ENCODE measurements at places on chromosomes 3 and 15.

GRCh38 chr3:23183731-23184130, 19.4 kb upstream of the UBE2E2 start:
- H3K4me1 ChIP-seq: no peaks in the 10 kb centered on the region
- H3K27me3 ChIP-seq: no peaks in the 10 kb centered on the region
- H3K36me3 ChIP-seq: no peaks in the 10 kb centered on the region
- DNase-seq: peak; percentile 64
- H3K4me3 ChIP-seq: no peak overlapping the region

DNA sequence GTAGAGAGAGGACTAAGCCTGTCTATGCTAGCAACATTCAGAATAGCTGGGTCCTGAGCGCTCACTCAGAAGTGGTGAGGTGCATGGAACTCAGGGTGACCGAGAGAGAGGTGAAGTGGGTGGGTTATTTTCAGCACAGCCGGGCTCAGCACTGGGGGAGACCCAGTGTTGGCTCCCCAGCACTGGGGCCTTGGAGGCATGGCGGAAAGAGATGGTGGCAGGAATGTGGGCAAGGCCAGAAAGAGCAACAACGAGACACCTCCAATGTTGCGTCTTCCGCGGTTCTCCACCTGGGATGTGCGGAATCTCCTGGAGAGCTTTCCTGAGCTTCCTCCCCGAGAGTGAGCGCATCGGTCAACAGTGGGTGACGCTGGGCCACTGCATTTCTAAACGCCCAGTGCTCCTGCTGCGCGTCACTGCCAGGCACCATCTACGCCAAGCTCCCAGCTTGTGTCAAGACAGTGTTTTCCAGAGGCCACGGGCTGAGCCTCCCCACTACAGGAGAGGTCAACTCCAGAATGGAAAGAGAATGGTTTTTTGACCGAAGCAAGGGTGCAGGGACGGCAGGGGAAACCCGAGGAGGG, 148.4 kb downstream of the ADAMTS17 start:
- H3K4me3 ChIP-seq: no peak overlapping the region
- H3K4me1 ChIP-seq: no peaks in the 10 kb centered on the region
- no peak for DNase-seq
- no peaks in the 10 kb centered on the region for H3K27me3 ChIP-seq
- H3K27ac ChIP-seq: no peak overlapping the region

DNA sequence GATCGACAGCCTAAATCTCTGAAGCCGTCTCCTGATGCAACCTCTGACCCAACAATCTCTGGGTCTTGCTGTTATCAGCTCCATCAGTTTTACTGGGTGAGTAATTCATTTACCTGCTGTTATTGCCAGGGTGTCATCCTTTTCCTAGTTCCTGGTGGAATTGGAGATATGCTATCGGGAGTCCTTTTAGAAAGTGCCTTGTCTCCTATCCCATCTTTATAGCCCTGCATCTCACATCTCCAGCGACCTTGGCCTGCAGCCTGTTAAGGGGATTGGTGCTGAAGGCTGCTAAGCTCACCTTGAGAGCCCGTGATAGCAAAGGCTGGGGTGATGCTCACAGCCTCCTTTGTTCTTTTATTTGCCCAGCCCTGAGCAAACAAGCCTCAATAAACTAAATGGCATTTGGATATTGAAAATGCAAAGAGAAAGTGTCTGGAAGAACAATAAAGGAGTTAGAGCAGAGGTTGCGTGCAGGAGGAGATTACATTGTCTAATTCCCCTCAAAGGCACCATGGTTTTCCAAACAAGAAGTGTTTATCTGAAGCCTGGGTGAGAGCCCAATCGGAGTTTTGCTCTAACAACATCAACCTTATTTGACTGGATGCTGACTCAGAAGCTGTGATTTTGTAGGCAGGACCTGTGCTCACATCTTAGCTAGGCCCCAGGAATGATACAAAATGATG, 101.8 kb downstream of the RPLP1 start:
- H3K27ac ChIP-seq: no peak overlapping the region
- no peaks in the 10 kb centered on the region for H3K36me3 ChIP-seq
- H3K4me3 ChIP-seq: no peak overlapping the region
- peaks cover 11% of the 10 kb centered on the region for H3K4me1 ChIP-seq
- no peak for DNase-seq
- peaks cover 40% of the 10 kb centered on the region for H3K27me3 ChIP-seq

DNA sequence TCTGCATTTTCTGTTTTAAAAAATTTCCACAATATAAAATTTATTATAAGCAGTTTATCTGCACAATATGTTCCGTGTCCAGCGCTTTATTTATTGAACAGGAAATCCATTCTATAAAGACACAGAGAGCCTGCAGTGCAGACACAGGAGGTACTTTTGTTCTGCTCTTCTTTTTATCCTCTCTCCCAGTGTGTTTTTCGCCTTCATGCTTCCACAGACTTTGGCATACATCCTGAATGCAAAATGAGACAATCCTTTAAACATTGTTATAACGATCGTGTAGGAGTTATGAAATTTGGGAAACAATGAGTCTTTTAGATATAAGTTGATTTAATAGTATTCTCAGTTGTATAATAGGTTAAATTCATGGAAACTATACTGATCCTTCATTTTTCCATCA, 749.2 kb downstream of the NAALADL2 start:
- H3K36me3 ChIP-seq: no peaks in the 10 kb centered on the region
- no peak overlapping the region for H3K4me3 ChIP-seq
- H3K27ac ChIP-seq: no peak overlapping the region
- H3K27me3 ChIP-seq: no peaks in the 10 kb centered on the region
- no peaks in the 10 kb centered on the region for H3K4me1 ChIP-seq

GRCh38 chr15:60339236-60339635, 58.5 kb downstream of the ANXA2 start:
- no peak overlapping the region for H3K27ac ChIP-seq
- H3K27me3 ChIP-seq: no peaks in the 10 kb centered on the region
- H3K4me1 ChIP-seq: peaks cover 10% of the 10 kb centered on the region
- no peak overlapping the region for H3K4me3 ChIP-seq

DNA sequence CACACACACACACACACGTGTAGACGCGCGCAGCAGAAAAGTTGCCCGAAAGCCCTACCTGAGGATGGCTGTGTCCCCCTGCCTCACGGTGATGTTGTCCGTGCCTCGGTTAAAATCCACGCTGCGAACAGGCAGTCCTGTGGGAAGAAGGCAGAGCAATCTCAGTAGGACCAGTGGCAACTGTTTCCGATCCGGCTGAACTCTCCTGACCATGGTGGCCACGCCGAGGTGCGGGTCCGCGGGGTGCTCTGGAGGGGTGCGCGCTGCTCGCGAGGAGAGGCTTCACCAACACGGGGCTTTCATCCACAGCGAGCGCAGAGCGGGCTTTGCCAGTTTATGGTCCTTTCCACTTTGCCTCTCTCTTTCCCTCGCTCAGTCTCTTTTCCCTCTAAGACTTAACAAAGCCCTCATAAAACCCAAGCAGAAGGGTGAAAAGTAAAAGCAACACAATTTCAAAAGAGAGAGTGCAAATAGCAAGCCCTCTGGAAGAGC, 422 bp downstream of the LSAMP start:
- H3K27ac ChIP-seq: peak overlapping the region; percentile 36
- peak; percentile 54 for DNase-seq
- H3K4me3 ChIP-seq: peak overlapping the region; percentile 91
- no peaks in the 10 kb centered on the region for H3K27me3 ChIP-seq

- H3K36me3 ChIP-seq: no peaks in the 10 kb centered on the region
- no peak for DNase-seq
- H3K4me3 ChIP-seq: no peak overlapping the region
Observed at GRCh38 chr3:127539366-127540060, 51.0 kb downstream of the TPRA1 start.

- H3K27me3 ChIP-seq: no peaks in the 10 kb centered on the region
- DNase-seq: no peak
- peak overlapping the region; percentile 58 for H3K27ac ChIP-seq
Observed at GRCh38 chr15:85580879-85581278, 200.5 kb downstream of the AKAP13 start.

GRCh38 chr15:33742306-33742705, 226.0 kb upstream of the CHRM5 start:
- peaks cover 6% of the 10 kb centered on the region for H3K4me1 ChIP-seq
- no peak overlapping the region for H3K4me3 ChIP-seq
- no peak for DNase-seq
- H3K27ac ChIP-seq: no peak overlapping the region

GRCh38 chr3:151371526-151371925, 13.0 kb downstream of the P2RY12 start:
- no peak overlapping the region for H3K4me3 ChIP-seq
- peaks cover 2% of the 10 kb centered on the region for H3K4me1 ChIP-seq
- no peaks in the 10 kb centered on the region for H3K36me3 ChIP-seq
- H3K27ac ChIP-seq: no peak overlapping the region

Data from mesenchymal stem cell (in vitro differentiated cells and primary cell).